ENCODE measurements at places on chromosomes 16 and 17.

GRCh38 chr16:67034487-67034886 is 5.5 kb downstream of the CBFB start:
- DNase-seq: no peak

GRCh38 chr16:17266608-17267313 is 204.0 kb downstream of the XYLT1 start:
- no peak for DNase-seq

DNA sequence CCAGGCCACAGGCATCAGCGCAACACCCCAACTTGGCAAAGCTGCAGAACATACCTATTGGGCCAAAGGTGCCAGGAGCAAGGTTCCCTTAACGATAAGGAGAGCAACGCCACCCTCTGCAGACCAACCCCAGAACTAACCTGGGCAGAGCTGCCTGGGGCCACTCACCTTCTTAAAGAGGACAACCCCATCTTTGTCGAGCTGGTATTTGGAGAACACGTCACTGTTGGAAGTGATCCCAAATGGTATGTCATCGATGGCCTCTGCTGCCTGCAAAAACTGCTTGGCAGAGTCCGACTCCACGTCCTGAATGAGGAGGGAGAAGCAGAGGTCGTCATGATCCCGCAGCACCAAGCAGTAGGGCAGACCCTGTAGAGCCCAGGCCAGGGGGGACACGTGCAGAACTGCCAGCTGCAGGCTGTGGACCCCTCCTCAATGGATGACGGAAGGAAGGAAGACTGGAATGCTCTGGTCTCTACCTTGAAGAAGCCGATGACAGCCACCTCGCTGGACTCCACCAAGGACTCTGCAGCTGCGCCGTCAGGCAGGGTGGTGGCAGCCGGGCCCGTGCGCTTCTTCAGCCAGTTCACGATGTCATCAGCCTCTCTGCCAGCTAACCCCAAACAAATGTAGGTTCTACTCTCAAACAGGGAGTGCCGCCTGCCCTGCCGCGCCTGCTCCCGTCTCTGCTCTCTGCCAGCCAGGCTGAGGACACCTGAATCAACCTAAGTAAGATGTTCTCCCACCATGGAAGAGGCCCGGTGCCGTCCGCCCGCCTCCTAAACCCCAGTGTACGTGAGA is 5.2 kb downstream of the P4HB start:
- no peak for DNase-seq

- no peak for DNase-seq
Observed at GRCh38 chr17:1750628-1751027, 8.0 kb downstream of the SERPINF2 start.

GRCh38 chr16:49075709-49076108 is 205.9 kb downstream of the CBLN1 start:
- no peak for DNase-seq

DNA sequence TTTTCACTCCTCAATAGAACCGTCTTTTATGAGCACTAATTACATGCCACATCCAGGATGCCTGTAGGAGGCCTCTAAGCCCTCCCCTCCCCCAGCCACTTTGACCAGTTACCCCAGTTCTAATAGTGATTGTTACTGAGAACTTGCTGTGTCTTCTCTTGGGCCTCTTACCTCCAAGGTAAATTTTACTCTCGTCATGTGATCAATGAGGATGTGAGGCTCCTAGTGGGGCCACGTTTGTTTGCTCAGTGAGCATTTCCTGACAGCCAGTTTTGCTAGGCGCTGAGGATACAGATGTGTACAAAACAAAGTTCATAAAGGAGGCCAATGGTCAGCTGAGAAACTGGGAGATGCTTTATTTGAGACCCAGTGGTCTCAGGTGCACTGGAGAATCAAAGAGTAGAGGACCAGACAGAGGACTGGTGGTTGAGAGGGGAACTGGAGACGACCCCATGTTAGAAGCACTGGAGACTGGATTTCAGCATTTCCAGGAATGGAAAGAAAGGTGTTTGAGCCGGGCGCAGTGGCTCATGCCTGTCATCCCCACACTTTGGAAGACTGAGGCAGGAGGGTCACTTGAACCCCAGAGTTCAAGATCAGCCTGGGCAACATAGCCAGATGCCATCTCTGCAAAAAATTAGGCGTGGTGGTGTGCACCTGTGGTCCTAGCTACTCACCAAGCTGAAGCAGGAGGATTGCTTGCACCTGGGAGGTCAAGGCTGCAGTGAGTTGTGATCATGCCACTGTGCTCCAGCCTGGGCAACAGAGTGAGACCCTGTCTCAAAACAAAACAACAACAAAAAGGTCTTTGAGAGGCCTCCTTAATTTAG is 2.6 kb downstream of the ATP2C2 start:
- DNase-seq: no peak

DNA sequence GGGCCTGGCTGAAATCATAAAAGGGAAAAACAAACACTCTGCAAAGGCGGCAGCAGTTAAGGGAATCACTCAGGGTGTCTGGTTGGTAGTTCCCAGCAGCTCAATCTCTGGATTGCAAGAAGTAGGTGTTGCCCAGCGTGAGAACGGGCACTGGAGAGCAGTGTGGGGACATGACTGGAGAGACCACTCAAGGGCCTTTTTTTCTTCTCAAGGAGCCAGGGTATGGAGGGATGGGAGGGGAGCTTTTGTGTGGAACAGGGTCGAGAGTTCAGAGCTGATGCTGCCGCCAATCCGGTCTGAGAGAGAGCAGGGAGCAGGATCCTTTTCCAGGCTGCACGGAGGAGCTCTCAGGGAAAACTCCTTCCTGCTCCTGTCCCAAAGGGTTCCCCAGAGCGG is 15.2 kb downstream of the SCNN1B start:
- no peak for DNase-seq

GRCh38 chr16:51166541-51166940 is 15.5 kb upstream of the SALL1 start:
- no peak for DNase-seq

DNA sequence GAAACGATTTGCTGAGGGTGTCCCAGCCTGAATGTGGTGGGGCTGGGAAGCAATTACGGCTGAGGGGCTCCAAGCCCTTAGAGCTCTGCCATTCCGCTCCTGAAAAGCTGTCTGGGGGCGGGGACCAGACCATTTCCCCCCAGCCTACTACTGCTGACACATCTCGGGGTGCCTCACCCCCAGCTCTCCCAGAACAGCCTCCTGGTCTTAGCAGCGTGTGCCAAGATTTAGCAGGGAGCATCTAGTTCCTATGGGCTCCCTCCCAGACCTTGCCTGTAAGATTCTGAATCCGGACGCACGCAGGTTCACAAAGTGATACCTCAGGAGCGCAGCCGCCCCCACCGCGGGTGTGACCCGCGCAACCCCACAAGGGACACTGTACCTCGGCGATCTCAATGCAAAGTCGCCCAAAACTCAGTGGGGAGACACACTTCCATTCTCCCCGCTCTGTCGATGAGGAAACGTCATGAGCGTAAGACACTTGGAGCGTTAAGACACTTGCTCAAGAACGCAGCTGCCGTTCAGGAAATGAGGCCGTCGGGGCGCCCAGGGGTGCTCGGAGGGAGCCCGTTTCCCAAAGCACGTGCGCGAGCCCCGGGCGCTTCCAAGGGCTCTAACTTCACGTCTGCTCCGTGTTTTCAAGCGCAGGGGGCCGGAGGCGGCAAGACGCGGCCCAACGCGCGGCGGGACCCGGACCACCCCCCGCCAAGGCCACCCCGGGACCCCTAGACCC is 629 bp downstream of the GEMIN4 start:
- DNase-seq: no peak

- no peak for DNase-seq
Observed at GRCh38 chr16:56896244-56896643, 31.2 kb downstream of the SLC12A3 start.

GRCh38 chr16:74846714-74847113 is 72.1 kb upstream of the FA2H start:
- no peak for DNase-seq

- no peak for DNase-seq
Observed at GRCh38 chr17:1056761-1057160, 59.8 kb downstream of the TIMM22 start.

GRCh38 chr17:81733507-81734404 is 21.7 kb downstream of the SLC25A10 start:
- DNase-seq: no peak

- DNase-seq: no peak
Observed at GRCh38 chr17:8359769-8360168, 16.7 kb downstream of the KRABD2 start.

DNA sequence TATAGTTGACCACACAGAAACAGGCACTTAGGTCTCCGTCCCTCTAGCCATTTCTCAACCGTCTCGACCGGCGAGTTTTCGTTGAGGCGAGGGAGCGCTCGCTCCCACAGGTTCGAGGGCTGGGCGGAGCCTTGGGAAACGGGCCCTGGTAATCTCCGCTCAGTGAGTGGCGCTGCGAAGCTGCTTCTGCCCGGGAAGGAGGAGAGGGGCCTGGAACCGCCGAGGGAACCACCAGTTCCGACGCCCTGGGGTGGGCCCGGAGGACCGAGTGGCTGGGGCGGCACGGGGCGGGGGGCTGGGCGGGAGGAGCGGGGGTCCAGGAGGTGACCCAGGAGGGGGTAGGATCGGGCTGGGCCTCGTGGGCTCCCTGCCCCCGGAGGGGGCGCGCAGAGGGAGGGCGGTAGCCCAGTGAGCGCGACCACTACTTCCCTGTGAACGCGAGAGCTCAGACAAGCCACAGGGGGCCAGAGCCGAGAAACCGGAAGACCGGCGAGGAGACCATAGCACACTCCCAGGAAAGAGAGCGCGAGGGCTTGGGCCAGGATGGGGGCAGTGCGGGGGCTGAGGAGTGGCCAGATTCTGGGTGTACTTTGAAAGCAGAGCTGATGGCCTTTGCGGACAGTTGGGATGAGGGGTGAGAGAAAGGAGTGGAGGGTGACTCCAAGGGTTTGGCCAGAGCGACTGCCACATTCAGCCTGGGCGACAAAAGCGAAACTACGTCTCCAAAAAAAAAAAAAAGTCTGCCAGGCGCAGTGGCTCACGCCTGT is 29.9 kb upstream of the ARL4D start:
- no peak for DNase-seq

- no peak for DNase-seq
Observed at GRCh38 chr17:45976755-45977505, 22.1 kb upstream of the STH start.

GRCh38 chr17:9322326-9322725 is 253.3 kb downstream of the STX8 start:
- DNase-seq: no peak

- no peak for DNase-seq
Observed at GRCh38 chr16:57844416-57845030, 42.2 kb upstream of the KIFC3 start.

DNA sequence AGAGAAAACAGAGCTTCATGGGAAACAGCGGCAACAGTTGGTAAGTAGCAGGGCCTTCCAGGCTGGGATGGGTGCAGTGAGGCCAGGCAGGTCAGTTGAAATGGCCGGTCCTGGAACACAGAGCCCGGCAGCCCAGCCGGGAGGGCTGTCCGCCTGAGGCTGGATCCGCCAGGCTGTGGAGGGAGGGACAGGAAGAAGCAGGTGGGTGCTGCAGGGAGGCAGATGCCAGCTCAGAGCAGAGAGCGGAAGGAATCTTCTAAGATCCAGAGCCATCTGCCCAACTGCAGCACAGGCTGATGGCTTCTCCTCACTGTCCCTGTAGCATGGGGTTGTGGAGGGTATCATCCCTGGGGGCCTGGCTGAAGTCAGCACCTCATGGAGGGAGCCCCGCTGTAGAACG is 599 bp downstream of the RNF112 start:
- no peak for DNase-seq

GRCh38 chr16:51624080-51624775 is 473.2 kb upstream of the SALL1 start:
- DNase-seq: no peak

GRCh38 chr16:85477801-85478363 is 135.2 kb upstream of the GSE1 start:
- no peak for DNase-seq

GRCh38 chr16:78127130-78127529 is 27.7 kb downstream of the WWOX start:
- no peak for DNase-seq

DNA sequence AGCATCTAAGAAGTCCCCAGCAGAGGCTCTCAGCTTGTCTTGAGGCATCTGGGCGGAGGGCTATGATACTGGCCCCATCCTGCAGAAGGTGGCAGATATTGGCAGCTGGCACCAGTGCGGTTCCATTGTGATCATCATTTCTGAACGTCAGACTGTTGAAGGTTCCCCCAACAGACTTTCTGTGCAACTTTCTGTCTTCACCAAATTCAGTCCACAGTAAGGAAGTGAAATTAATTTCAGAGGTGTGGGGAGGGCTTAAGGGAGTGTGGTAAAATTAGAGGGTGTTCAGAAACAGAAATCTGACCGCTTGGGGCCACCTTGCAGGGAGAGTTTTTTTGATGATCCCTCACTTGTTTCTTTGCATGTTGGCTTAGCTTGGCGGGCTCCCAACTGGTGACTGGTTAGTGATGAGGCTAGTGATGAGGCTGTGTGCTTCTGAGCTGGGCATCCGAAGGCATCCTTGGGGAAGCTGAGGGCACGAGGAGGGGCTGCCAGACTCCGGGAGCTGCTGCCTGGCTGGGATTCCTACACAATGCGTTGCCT is at the start of gene CIITA:
Gene CIITA (plus strand): TSS at position 404 of the 543 bp plus-strand sequence. CDS start 129 bp downstream, at position 533.
- DNase-seq: no peak

DNA sequence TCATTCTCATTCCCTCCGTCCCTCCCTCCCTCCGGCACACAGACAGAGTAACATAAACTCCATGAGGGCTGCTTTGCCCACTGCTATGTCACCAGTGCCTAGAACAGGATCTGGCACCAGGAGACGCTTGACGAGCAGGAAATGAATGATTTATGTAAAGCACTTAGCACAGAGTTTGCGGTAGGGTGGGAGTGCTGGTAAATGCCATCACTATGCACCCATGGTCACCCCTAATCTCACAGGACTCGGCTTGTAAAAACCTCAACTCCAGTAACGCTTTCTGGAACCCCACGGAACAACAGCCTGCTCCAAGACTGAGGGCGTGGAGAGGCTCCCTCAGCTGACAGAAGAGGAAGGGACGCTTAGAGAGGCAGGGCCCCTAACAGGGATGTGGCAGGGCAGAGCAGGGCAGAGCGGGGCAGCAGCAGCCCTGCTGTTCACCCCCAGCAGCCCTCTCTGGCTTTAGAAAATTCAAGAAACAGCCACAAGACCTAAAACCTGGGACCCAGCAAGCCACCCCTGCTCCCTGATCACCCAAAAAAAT is 156.9 kb downstream of the C16orf78 start:
- no peak for DNase-seq

DNA sequence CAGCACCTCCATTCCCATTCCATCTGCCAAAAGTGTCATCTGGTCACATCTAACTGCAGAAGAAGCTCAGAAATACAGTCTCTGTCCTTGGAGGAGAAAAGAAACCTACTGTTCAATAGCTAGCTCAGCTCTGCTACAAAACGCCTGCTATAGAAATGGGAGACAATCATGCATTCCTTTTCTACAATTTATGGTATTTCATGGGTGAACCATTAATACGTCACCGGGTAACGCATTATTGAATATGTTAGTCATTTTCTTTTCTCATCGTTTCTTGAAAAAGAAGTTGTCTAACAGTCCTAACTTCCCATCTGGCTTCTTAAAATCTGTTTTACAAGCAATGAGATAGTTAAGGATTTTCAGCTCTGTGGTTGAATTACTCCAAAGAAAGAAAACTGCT is 496.7 kb upstream of the RBFOX1 start:
- DNase-seq: no peak

- DNase-seq: no peak
Observed at GRCh38 chr16:75317101-75317522, 65.7 kb upstream of the BCAR1 start.

All from cortex of kidney (tissue), 1 donor.